ENCODE measurements at places on chromosomes 16 and 17. TPM values are rescaled to one million over a fixed set of nuclear protein-coding genes. Genes with fewer than 3 reads are reported as not detected.
A peak's percentile ranks its signal among the peaks of the same experiment; 100 is the strongest.

- DNase-seq: peak; percentile 80
Measured at GRCh38 chr16:56910654-56911539, 21.0 kb upstream of the HERPUD1 start.

- DNase-seq: peak; percentile 100
Measured at GRCh38 chr17:81346090-81346907, 49.0 kb upstream of the BAHCC1 start.

DNA sequence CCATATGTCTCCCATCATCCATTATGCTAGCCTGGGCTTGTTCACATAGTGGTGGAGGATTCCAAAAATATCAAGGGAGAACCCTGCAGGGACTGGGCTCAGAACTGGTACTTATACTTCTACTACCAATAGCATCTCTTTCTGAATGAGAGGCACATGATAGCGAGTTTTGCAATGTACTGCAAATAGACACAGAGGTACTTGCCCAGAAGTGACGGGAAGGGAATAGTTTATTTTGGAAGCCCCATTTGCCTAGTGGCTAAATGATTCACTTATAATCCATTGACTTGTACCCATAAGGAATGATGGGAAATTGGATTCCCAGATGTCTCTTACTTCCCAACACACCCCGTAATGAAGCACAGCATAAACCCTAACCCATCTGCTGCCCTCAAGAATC, 124.8 kb upstream of the ERCC4 start:
- no peak for DNase-seq

GRCh38 chr16:4692460-4693295, 684 bp upstream of the NUDT16L1 start:
- DNase-seq: no peak

- no peak for DNase-seq
Measured at GRCh38 chr17:81867991-81868673, 3.0 kb downstream of the ARHGDIA start.

- no peak for DNase-seq
Measured at GRCh38 chr16:58655215-58655596, 25.6 kb upstream of the CNOT1 start.

- DNase-seq: no peak
Measured at GRCh38 chr16:68200088-68200783, 35.7 kb downstream of the ESRP2 start.

The CALB2 gene
- total RNA-seq: not detected

The TPSB2 gene
- not detected for total RNA-seq

The TLCD3A gene
- 12.3 TPM for total RNA-seq

DNA sequence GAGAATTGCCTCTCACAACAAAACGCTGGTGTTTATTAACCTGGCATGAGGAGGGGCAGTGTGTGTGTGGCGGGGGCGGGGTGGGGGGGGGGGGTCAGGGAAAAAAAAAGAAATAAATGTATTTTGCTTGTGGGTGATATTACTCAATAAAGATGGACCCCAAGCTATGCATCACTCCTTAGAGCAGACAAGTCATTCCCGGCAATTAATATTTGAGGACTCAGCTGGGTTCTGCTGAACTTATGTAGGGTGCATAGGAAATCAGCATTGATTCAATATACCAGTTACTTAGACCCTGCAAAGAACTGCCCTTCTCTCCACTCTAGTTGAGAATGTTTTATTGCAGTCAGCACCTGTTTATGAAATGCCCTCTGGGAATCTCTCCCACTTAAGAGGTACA, 206.2 kb upstream of the MAF start:
- no peak for DNase-seq

- no peak for DNase-seq
Measured at GRCh38 chr17:57778306-57778705, 33.2 kb upstream of the CCDC182 start.

Measured in SJCRH30 (cell line).